ENCODE measurements at places on chromosomes 12 and 14. TPM values are rescaled to one million over a fixed set of nuclear protein-coding genes. Genes with fewer than 3 reads are reported as not detected.

DNA sequence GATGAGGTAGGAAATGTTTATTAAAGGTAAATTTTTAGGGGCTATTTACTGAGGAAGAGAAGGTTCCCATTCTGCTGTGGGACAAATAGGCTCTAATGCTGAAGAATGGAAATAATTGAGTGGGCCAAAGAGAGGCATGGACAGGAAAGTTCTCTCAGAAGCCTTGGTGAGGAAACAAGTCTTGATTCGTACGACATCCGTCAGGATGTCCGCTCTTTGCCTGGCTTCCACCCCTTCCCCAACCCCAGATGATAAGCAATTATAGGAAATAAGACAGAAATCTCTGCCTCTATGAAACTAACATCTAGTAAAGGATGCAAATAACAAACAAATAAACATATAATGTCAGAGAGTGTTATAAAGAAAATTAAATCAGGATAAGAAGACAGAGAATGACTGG is 91.7 kb upstream of the BCAT1 start:
- DNase-seq: no peak

DNA sequence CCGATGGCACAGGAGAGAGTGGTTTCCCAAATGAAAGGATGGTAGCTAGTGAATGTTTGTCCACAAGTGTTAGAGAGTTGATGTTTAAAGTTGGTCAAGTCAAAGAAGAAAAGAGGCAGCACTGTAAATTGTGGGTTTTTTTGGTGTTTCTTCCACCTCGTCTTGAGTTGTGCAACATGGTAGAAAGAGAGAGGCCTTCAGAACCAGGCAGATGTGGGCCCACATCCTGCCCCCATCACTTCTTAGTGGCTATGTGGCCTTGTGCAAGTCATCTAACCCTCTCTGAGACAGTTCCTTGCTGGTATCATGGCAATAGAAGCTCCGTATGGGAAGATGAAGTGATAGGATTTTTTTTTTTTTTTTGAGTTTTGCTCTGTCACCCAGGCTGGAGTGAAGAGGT is 60.8 kb downstream of the NDUFA12 start:
- DNase-seq: no peak

GRCh38 chr14:34262127-34262910 is 199.7 kb downstream of the SPTSSA start:
- DNase-seq: no peak

DNA sequence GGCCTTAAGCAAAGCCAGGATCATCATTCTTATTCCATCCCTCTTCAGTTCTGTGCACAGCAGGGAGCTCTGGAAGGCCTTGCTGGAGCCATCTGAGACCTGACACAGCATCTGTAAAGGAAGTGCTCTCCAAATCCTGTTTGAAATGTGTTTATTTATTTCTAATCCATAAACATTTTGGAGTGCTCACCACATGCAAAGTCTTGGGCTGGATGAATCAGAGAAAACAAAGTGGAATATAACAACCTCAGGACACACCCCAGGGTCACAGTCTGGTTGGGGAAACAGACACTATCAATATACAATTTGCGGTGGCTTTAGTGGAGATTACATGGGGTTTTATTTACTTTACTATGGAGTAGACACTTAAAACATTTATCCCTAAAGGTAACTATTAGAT is 54.3 kb downstream of the BMP4 start:
- no peak for DNase-seq

MDGA2 gene
- total RNA-seq: 2.6 TPM

PTGDR gene
- total RNA-seq: not detected

MYBPC1 gene
- not detected for total RNA-seq

Measured in Daoy (cell line).